ENCODE measurements at places on chromosomes 2 and 18.

GRCh38 chr18:32300914-32301313 lies 111.1 kb downstream of the MEP1B start:
- no peak for DNase-seq

DNA sequence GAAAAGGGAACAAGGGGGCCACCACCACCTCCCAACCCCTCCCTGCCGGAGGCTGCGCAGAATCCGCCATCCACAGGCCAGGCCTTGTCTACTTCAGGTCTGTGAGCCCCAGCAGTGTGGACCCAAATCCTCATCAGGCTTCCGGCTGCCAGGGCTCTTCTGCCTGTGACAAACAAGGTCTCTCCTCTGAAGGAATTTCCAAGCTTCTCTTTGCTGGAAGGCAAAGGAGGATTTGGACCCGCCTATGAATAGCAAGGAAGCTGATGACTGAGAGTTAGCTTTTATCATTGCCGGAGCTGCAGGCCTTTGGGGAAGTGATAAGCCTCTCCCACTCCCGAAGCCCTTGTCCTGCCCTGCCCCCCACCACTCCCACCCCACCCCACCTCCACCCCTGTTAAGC lies 93.7 kb upstream of the SH3BP4 start:
- DNase-seq = no peak

- DNase-seq = no peak
Measured at GRCh38 chr2:6671913-6672312, 193.8 kb downstream of the CMPK2 start.

GRCh38 chr2:20141056-20141762 lies 83.7 kb downstream of the SDC1 start:
- DNase-seq = no peak

DNA sequence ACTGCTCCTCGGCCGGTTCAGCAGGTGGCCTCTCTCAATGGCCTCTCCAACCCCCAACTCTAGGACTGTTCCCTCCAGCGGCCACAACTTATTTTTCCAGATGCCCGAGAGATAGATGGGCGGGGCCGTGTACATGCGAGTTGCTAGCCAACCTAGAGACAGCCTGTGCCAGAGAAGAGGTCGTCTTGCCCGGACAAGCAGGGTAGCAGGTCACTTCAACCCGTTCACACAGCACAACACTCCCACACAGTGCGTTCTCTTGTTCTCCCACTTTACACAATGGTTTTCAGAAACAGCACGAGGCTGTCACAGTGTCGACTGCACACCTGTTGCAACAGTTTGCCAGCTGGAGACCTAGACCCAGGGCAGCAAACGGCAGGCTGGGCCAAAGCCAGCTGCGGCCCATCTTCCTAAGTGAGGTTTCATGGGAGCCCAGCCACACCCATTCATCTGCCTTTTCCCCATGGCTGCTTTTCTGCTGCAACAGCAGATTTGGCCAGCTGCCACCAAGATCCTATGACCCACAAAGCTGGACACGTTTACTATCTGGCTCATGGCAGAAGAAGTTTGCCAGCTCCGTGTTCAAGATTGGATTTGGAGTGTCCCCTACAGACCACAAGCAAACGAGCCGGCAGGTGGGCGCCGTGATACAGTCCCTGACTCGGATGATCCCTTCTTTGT lies 7.3 kb upstream of the PRLH start:
- DNase-seq = no peak

DNA sequence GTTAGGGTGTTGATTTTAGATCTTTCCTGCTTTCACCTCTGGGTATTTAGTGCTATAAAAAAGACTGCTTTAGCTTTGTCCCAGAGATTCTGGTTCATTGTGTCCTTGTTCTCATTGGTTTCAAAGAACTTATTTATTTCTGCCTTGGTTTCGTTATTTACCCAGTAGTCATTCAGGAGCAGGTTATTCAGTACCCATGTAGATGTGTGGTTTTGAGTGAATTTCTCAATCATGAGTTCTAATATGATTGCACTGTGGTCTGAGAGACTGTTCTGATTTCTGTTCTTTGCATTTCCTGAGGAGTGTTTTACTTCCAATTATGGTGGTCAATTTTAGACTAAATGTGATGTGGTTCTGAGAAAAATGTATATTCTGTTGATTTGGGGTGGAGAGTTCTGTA lies 167.1 kb upstream of the KYNU start:
- DNase-seq = no peak

DNA sequence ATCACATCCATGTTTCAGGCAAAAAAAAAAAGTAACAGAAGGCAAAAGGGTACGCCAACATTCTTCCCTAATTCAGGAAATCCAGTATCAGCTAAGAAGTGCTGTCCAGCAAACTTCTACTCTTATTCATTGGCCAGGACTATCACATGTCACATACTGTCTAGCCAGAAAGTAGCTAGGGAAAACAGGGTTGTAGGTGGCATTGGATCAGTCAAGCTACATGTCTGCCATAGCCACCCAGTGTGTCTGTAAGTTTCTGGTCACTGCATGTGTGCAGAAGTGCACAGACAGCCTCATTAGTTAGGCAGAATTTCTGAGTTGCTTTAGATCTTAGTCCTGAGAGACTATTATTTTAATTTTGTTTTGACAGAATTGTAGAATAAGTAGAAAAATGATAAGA lies 465.3 kb upstream of the NRP2 start:
- no peak for DNase-seq

DNA sequence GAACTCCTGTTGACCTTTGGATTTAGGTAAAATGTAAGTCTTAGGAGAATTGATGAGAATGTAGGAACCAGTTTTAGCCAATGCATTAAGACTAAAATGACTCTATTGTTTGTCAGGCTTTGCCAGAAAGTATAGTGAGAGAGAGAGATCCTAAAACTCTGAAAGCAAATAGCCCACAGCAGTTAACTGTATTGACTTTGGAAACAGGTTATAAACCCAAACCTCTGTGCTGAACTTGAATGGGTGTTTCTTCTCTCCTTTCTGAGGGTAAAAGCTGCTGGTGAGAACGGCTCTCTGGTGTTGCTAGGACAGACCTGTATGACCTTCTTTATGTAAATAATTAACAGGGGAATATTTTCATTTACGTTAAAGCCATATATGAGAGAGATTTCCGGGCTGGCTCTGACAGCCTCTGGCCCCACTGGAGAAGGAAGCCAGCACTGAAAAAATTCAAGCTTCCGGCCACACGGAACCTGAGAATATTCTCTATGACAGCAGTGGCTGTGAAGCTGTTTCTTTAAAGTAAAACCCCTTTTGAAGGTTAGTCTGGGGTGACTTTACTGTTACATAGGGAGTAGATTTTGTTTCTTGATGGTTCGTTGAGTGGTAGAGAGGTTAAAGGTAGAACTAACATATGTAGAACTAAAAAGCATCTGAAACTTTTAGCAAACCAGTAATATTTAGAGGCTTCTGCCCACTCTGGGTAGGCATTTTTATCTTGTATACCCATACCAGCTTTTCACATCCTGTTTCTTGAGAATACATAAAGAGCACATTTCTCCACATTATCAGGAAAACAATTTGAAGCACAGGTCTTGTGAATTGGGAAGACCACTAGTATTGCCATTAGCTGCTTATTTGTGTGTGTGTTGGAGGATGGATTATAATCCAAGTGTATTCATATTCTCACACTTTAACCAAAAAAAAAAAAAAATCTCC lies 123.8 kb downstream of the SPTBN1 start:
- peak; percentile 76 for DNase-seq

GRCh38 chr2:191686066-191686465 lies 8.1 kb downstream of the NABP1 start:
- no peak for DNase-seq

DNA sequence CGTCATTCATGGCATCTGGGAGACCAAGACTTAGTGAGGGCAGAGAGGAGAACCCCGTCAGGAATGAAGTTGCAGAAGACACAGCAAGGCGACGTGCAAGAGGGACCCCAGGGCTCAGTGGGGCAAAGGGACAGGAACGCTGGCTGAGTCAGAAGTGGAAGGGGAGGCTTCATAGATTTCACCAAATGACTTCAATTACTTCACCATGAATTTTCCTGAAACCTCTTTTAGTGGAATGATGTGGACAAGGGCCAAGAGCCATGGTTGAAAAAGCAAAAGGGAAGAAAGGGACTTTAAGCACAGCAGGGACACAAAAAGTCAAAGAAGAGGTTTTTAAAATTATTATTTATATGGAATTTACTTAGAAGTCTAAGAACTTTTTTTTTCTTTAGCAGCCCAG lies 141.6 kb upstream of the PID1 start:
- DNase-seq = no peak

DNA sequence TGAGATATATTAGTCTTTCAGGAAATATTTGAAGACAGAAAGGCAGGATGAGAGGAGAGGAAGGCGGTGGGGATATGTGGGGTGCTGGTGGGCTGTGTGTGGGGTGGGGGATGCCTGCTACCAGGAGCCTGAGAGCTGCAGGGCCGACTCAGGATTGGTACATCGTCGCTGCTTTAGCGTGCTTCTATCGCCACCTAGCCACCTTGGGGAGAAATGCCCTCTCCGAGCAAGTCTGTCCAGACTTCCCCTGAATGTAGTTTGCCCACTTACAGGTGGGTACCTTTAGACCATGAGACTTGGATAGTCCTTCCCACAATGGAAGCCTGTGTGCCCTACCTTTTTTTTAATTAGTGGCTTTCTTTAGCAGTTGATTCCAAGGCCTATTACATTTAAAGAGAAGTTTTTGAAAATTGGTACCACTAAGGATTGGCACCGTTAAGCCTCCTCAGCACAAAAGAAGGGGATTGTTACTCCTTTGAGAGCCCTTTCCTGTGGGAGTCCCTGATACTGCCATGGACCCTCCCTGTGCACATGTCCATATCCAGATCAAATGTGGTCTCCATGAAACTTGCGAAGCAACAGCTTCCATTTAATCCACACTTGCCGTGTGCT lies 114.1 kb upstream of the NDUFV2 start:
- peak; percentile 47 for DNase-seq

DNA sequence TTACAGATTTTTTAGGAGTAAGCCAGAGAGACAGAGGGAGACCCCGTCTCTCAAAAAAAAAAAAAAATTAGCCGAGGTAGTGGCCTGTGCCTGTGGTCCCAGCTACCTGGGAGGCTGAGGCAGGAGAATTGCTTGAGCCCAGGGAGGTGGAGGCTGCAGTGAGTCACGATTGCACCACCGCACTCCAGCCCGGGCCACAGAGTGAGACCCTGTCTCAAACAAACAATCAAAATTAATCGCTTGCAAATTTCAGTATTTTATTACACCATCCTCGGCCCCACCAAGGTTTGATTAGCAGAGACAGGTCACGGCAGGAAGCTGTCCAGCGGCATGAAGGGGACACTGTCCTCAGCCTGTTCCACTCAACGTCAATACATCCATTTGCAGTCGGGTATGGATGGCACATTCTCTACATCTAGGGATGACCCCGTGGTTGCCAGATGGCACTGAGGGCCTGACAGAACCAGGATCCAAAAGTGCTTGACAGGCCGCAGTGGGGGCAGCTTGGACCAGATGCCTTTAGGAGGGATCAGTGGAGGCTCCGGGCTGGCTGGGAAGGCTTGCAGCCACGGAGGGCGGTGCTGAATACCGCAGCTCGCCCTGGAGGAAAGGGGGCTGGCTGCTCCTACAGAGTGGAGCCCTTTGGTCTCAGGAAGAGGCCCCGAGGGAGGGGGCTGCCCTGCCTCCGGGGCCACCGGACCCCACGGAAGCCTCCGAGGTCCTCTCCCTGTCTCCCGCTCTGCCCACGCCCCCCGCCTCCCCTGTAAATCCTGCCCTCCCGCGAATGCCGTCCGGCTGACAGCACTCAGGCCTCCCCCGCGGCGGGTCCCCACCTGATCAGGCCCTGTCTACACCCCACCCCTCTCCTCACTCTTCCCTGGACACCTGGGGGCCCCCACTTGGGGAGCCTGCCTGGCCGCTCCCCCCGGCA lies 13.1 kb downstream of the ASPRV1 start:
- no peak for DNase-seq

GRCh38 chr2:110745048-110745447 lies 12.7 kb downstream of the ACOXL start:
- no peak for DNase-seq

DNA sequence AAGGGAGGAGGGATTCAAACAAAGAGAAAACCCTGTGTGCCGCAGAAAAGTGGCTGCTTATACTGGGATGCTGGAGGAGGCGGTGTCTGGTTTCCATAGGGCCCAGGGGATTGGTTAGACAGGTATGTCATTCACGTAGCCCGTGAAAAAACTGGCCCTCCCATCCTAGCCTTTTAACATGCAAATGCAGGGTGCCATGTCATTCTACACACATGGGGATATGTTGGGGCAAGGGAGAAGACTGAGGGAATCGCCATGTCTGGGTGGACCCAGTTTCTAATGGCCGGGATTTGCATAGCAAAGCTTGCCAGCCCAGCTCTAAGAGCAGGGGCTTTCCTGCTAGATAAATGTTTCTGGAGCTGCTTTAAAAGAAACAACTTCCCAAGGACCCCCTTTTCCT lies 8.2 kb upstream of the RNU2-63P start:
- DNase-seq = no peak

- DNase-seq = peak; percentile 67
Measured at GRCh38 chr18:45874491-45875184, 49.2 kb downstream of the SIGLEC15 start.

DNA sequence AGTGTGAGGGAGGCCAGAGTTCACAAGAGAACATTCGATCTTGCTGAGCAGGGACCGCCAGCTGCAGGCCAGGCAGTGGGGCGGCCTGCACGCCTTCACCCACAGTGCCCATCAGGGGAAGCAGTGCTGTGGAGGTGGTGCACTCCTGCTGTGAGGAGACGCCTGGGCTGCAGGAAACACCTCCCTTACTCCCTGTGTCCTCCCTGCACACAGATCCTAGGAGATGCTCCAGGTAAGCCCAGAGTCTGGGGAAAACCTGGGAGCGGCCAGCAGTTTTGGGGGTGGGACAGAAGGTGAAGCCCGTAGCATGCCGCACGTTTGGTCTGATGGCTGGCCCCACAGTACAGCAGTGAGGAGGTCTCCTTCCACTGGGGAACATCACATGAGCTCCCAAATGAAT lies 180.8 kb upstream of the RAB6C start:
- DNase-seq = no peak

DNA sequence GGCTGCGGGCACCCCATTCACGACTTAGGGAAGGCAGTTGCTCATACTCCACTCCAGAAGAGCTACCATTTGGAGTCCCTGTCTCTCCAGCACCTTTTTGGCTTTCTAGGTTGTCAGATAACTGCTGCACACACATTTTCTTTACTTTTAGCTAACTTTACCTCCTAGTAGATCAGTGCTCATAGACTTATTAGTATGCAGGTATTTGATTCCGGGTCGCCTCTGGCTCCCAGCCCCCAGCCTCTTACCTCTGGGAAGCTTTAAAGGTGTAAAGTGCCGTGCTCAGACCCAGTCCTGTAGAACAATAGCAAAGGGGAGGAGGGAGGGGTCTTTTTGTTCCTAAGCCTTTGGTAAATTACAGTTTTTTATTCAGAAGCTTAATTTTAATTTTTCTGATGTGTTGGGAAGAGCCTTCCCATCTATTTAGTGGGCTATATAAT lies 102.9 kb downstream of the SPTBN1 start:
- no peak for DNase-seq

All from CD4-positive, alpha-beta T cell treated with Interleukin-6 at 100 ng/mL for 8 hours (primary cell).